Bronchial epithelial cell (primary cell): ENCODE measurements at places on chromosomes 3 and 15. TPM values are rescaled to one million over a fixed set of nuclear protein-coding genes. Genes with fewer than 3 reads are reported as not detected.

GRCh38 chr15:40923551-40923950 is 5.6 kb upstream of the DLL4 start:
- no peak for DNase-seq

TM4SF4 gene
- total RNA-seq, result not detected in 2 replicates

PIGX gene
- 22.4 and 26.2 TPM in 2 replicates for total RNA-seq

GRCh38 chr15:74632601-74633000 is 17.0 kb downstream of the CLK3 start:
- no peak for DNase-seq
